IMR-90 (cell line): ENCODE measurements at places on chromosomes 3 and 15. TPM values are rescaled to one million over a fixed set of nuclear protein-coding genes. Genes with fewer than 3 reads are reported as not detected.

DNA sequence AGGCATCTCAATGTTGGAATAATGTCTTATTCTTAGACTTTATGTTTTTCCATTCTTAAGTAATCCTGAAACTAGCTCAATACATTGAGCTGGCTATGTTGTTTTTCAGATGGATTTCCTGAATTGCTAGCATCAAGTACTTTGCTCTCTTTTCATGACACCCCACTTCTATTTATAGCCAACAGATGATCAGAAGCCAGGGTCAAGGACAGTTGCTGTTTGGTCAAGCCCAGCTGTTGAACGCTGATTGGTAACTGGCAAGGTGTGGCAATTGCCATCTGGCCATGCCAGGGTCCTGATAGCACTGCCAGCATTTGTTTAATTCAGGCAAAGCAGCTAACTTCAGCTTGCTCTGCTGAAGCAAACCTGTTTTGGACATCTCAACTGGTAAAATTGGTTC, 46.2 kb upstream of the PLCL2 start:
- no peak overlapping the region for H3K27ac ChIP-seq
- DNase-seq: no peak
- no peaks in the 10 kb centered on the region for H3K4me1 ChIP-seq

- peak overlapping the region; percentile 16; the same call in 1 of the 2 replicates for H3K27ac ChIP-seq
- H3K4me3 ChIP-seq: no peak overlapping the region
- peaks cover 16% of the 10 kb centered on the region for H3K4me1 ChIP-seq
Measured at GRCh38 chr15:63066272-63066671, 23.7 kb downstream of the TPM1 start.

- no peak overlapping the region for H3K4me3 ChIP-seq
- peak overlapping the region; percentile 84 for H3K27ac ChIP-seq
- H3K36me3 ChIP-seq: peaks cover 12% of the 10 kb centered on the region
Measured at GRCh38 chr3:149541091-149541491, 66.6 kb downstream of the TM4SF4 start.

GRCh38 chr3:9916734-9917680, at the start of gene IL17RC:
TSS of gene IL17RC (plus strand) at chr3:9917098. CDS start at chr3:9917316, 218 bp downstream.
- DNase-seq: peak; percentile 84
- peak within 1 kb of the TSS; percentile 89 for H3K27ac ChIP-seq
- H3K36me3 ChIP-seq: peaks cover 2% of the 10 kb centered on the region; the same call in 1 of the 2 replicates
- no peaks in the 10 kb centered on the region for H3K27me3 ChIP-seq
- peak within 1 kb of the TSS; percentile 49 for H3K4me3 ChIP-seq

- no peaks in the 10 kb centered on the region for H3K4me1 ChIP-seq
- peaks cover 3% of the 10 kb centered on the region; the same call in 1 of the 2 replicates for H3K36me3 ChIP-seq
- H3K4me3 ChIP-seq: no peak overlapping the region
Measured at GRCh38 chr3:62178739-62179600, 194.4 kb downstream of the FEZF2 start.

DNA sequence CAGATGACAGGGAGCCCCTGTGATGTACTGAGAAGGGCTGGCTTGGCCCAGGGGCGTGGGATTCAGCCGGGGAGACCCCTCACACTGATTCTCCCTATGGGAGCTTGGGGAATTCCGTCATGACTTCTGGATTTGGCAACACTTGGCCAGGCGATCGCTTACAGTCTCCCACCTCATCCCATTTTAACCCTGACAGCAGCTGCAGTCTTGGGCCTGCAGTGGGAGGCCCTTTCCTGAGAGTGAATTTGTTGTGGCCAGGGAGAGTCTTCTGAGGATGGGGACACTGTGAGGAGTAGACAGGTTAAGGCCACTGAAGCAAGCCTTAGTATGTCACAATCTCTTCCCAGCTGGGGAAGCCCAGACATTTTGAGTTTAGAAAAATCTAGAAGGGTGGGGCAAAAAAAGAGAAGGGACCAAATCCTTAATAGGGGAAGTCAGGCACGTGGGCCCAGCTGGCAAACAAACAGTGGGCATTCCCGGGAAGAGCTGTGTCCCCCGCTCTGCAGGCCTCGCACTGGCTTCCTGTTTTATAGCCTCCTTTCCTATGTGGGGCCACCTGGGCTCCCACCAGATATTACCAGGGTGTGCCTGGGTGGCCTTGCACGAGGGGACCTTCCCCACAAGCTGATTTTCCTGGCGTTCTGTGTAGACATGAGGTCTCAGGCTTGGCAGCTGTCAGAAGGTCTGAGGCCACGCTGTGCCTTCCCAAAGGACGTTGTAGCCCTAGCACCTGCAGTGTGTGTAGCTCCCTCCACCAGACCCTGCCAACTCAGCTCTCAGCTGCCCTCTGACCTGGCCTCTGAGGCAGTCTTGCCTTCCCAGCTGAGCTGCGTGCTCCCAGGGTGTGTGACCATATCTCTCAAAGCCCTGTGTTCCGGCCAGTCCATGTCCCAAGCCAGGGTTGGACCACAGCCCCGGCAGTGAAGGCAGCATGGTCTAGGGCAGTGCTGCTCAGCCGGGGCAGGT, 64.5 kb downstream of the FEM1B start:
- no peaks in the 10 kb centered on the region for H3K27me3 ChIP-seq
- H3K4me3 ChIP-seq: no peak overlapping the region
- H3K27ac ChIP-seq: no peak overlapping the region
- peak; percentile 39 for DNase-seq

The MYNN gene
- 10.2 and 11.8 TPM in 2 replicates for polyA plus RNA-seq

DNA sequence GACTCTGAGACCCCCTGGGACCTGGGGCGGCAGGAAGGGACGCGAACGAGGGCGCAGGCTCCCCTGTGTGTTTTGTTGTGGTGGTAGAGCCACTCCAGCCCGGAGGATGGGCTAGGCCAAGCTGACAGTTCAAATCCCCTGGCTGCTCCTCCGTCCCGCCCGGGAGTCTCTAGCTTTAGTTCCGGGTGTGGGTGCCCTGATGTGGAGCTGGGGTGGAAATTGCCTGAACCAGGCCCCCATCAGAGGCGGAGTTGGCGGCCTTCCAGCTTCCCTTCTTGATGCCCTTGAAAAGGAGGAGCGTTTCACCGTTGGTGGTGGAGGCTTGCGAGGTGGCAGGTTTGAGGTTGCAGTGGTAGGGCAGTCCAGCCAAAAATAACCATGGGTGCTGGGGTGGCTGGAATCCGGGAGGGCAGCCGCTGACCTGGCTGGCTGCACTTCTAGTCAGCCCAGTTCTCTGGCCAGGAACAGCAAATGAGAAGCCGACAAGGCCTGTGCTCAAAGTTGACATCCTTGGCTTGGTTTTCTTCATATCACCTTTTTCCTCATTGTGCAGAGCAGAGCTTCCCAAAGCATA, 817 bp downstream of the CLK3 start:
- peak; percentile 63 for DNase-seq
- no peaks in the 10 kb centered on the region; the same call in 1 of the 2 replicates for H3K27me3 ChIP-seq
- peak overlapping the region; percentile 77 for H3K27ac ChIP-seq
- H3K4me1 ChIP-seq: peaks cover 6% of the 10 kb centered on the region
- H3K36me3 ChIP-seq: peaks cover 24% of the 10 kb centered on the region

GRCh38 chr3:112653209-112653871, 12.4 kb upstream of the CCDC80 start:
- peaks cover 19% of the 10 kb centered on the region for H3K4me1 ChIP-seq
- no peaks in the 10 kb centered on the region for H3K27me3 ChIP-seq
- peak; percentile 98 for DNase-seq
- H3K36me3 ChIP-seq: no peaks in the 10 kb centered on the region
- H3K4me3 ChIP-seq: no peak overlapping the region

DNA sequence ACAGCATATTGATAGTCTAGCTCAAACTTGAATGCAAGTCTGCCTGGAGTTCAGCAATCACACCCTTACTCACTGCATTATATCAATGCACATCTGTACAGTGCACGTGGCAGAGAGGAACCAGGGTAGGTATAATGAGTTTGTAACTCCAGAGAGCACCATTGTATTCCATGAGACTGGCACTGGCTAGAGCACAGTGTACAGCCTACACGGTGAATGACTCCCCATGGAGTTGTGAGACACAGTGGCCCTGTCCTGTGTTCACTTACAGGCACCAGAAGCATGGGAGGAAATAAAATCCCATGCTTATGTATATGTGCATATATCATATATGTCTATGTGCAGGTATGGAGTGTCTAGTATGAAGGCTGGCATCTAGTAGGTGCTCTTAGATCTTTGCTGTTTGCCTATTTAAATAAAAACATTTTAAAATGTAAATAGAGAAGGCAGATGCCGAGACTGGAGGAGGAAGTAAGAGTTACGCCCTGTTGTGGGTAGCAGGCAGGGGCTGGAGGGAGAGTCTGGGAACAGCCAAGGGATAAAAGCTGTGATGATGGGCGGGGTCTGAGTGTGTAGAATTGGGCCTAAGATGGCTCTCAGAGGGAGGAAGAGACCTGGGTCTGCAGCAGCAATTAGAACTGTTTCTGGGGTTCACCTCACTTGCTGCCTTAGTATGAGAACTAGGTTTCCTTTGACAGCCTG, 360.7 kb upstream of the ICE2 start:
- peaks cover 11% of the 10 kb centered on the region for H3K27me3 ChIP-seq
- H3K36me3 ChIP-seq: no peaks in the 10 kb centered on the region
- H3K4me3 ChIP-seq: no peak overlapping the region
- no peak for DNase-seq

GRCh38 chr15:93074599-93074998, 14.4 kb downstream of the RGMA start:
- H3K27me3 ChIP-seq: peaks cover 48% of the 10 kb centered on the region
- no peak for DNase-seq
- H3K4me1 ChIP-seq: no peaks in the 10 kb centered on the region; the same call in 1 of the 2 replicates
- no peak overlapping the region for H3K27ac ChIP-seq

- no peak for DNase-seq
- no peaks in the 10 kb centered on the region for H3K36me3 ChIP-seq
- no peak overlapping the region for H3K27ac ChIP-seq
- no peaks in the 10 kb centered on the region for H3K4me1 ChIP-seq
- H3K4me3 ChIP-seq: no peak overlapping the region
Measured at GRCh38 chr15:26007151-26007550, 144.0 kb upstream of the ATP10A start.

DNA sequence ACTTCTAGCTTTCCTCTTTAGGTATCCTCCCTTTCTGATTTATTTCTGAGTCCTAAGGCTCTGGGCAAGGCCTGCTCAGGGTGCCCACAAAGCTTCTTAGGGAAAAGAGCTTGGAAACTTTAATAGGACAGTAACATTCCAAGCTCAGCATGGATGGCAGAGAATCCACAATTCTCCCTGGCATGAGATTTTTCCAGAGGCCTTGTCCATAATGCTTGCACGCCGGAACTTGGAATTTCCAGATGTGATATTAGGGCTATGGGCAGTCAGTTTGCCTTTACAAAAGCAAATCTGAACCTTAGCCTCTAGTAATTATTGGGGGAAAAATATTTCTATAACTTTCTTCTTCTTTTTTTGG, 139.0 kb upstream of the RBMS3 start:
- no peaks in the 10 kb centered on the region for H3K36me3 ChIP-seq
- no peaks in the 10 kb centered on the region for H3K27me3 ChIP-seq
- no peak overlapping the region for H3K4me3 ChIP-seq
- DNase-seq: no peak

The KIF15 gene
- 2.9 and 3.7 TPM in 2 replicates for polyA plus RNA-seq

DNA sequence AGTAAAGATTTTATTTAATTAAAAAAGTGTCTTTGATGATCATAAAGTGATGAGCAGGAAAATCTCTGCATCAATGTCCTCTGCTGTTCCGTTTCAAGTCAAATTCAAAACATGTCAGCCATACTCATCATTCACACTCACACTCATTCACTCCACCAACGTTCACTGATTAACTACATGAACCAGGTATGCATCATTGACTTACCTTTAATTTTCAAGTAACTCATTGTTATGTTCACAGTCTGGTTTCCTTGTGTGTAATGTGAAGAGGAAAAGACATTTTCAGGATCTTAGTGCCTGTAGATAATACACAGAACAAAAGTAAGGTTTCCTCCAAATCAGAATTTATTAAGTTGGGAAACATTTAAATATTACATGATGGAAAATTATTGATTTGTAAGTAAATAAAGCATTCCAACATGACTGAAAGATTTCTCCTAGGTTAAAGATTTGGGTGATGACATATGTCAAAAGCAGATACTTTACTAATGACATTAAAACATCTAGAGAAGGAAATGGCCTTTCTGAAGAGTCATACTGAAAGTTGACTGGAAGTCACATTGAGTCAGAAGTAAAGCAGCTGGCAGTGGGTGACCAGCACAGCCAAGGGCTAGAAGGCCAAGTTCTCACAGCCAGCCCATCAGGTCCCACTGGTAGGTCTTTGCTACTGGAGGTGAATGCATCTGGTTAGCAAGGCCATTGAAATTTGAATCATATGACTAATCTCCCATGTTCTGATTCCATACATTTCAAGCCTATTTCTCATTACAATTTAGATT, 251.9 kb downstream of the CDIN1 start:
- no peaks in the 10 kb centered on the region for H3K36me3 ChIP-seq
- H3K4me1 ChIP-seq: peaks cover 10% of the 10 kb centered on the region
- no peak overlapping the region for H3K27ac ChIP-seq
- peak; percentile 97 for DNase-seq
- H3K27me3 ChIP-seq: no peaks in the 10 kb centered on the region

- H3K27me3 ChIP-seq: no peaks in the 10 kb centered on the region
- peaks cover 6% of the 10 kb centered on the region for H3K4me1 ChIP-seq
- H3K36me3 ChIP-seq: no peaks in the 10 kb centered on the region
- no peak overlapping the region for H3K27ac ChIP-seq
- no peak overlapping the region for H3K4me3 ChIP-seq
Measured at GRCh38 chr15:44092221-44092620, 102.8 kb downstream of the FRMD5 start.

The DCBLD2 gene
- 119 and 121 TPM in 2 replicates for polyA plus RNA-seq

The KIF9 gene
- polyA plus RNA-seq: 5.0 and 5.7 TPM in 2 replicates

The CHRNA5 gene
- 0.53 and 0.94 TPM in 2 replicates for polyA plus RNA-seq

The MAN2A2 gene
- 52.5 and 55.5 TPM in 2 replicates for polyA plus RNA-seq

- no peak overlapping the region for H3K4me3 ChIP-seq
- peaks cover 2% of the 10 kb centered on the region for H3K27me3 ChIP-seq
- DNase-seq: peak; percentile 57
- no peak overlapping the region for H3K27ac ChIP-seq
- no peaks in the 10 kb centered on the region for H3K36me3 ChIP-seq
Measured at GRCh38 chr3:62559831-62560445, 186.6 kb upstream of the FEZF2 start.

DNA sequence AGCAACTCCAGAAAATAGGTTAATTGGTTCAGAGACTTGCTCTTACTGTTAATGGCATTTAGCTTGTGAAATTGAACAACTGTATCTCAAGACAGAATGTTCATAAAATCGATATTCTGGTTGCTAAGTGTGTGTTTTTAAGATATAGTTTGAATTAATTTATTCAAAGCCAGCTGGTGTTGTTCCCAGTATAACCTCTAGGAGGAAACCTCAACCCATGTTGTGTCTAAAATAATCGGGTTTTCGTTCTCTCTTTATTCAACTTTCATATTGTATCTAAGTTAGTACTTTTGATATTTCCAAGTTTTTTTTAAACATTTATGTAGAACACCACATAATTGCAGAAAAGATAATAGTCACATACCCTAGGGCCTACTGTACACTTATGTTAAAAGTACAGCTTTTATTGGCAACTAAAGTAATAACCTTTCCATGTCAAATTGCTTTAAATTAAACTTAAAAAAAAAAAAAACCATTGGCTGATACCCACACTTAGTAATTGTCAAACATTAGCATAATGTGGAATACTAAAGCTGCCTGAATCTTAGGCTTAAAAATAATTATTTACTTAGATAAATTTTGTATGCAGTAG, 90.9 kb downstream of the SAMMSON start:
- H3K36me3 ChIP-seq: no peaks in the 10 kb centered on the region
- H3K27me3 ChIP-seq: no peaks in the 10 kb centered on the region
- DNase-seq: peak; percentile 28
- no peak overlapping the region for H3K4me3 ChIP-seq
